IMR-90 (cell line): ENCODE measurements at places on chromosomes 5 and 9.

DNA sequence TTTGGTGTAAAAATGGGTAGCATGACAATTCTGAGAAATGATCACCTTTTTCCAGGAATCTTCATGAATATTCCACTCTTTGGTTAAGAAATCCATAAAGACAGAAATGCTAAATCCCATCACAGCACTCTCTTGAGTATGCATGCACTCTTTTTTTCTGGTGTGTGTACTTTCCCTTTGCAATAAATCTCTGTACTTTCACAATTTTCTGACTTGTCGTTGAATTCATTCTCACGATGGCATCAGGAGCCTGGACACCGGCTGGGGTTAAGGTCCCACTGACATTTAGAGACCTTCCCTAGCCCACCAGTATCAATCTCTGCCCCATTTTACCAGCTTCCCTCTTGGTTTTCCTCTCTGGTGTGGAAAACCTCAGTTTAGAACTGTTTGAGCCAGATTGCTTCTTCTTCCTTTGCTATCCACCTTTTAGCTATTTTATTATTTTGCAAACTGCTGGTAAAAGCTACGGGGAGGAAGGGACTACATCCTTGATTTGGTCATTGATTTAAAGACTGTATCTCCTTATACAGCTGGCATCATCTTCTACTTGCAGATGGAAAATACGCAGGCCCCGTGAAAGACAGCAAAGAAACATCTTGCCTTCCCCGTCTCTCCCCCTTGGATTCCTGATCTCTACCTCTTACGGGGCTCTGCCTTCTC lies 59.9 kb upstream of the ZFR start:
- DNase-seq: no peak

GRCh38 chr5:51960617-51961121 lies 577.4 kb downstream of the ISL1 start:
- DNase-seq: no peak

GRCh38 chr5:107306594-107306993 lies 364.1 kb downstream of the EFNA5 start:
- no peak for DNase-seq

- DNase-seq: no peak
These were observed 30.2 kb downstream of the CYSTM1 start for GRCh38 chr5:140205216-140205615.

DNA sequence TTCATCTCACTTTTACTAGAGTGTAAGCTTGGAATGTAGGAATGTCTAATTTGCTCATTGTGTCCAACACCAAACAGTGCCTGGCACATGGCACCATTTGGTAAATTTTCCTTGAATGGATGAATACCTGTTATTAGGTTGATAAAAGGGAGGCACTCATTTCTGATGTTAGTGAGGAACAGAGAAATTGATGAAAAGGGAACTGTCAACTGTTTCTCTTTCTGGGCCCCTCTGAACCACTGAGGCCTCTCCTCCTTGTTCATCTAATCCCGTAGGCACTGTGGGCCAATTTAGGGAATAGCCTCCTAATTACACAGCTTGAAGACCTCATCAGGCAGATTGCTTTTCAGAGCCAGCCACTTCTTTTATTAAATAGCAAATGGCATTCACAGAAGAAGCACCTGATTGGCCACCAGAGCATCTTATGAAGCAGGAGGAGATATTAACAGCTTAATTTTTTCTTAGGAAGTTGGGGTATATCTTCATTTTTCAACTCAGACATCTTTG lies 22.6 kb downstream of the MRRF start:
- DNase-seq: no peak

DNA sequence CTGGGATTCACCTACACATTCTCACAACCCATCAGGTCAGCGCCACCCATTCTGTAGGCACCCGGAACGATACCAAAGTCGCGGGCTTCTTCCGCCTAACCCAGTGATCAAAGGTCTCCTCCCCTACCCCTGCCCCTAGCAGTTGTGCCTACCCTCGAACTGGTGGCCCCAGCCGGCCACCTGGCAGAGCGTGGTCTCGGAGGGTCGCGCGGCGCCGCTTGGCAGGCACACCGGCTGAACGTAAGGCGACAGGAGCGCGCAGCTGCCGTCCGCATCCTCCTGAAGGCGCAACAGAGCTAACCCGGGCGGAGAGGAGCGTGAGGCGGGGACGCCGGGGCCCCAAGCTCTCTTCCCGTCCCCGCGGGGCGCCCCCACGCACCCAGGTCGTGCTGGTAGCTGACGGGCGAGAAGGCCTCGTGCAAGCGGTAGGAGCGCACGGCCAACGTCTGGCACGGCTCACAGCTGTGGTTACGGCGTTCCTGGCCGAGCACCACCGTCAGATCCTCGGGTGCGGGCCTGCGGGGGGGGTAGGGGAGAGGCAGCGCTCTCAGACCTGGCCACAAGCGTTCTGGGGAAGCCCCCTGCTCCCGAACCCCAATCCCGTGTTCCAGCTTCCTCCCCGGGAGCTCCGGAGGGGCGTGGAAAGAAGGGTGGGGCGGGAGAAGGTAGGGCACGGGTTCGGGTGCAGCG lies 2.8 kb upstream of the PFN3 start:
- peak; percentile 12 for DNase-seq

DNA sequence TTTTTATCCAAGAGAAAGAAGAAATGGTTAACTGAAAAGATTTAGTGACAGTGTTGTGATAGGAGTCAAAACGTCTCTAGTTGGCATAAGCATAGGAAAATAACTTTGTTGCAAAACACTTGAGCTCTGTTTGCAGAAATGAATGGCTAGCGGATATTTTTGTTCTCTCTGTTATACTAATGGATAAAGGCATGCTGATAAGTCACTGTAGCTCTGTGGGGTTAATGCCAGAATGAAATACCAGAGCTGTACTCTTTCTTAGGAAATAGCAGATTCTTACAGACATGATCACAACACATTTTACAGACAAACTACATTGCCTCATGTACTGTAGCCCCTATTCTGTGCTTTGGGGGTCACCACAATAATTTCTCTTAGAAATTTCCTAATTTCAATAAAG lies 202.8 kb downstream of the DMRTA1 start:
- peak; percentile 25 for DNase-seq

GRCh38 chr9:35903049-35903448 lies 3.0 kb upstream of the HRCT1 start:
- peak; percentile 65 for DNase-seq

- DNase-seq: peak; percentile 66
These were observed 94.5 kb upstream of the SPATA31D4 start for GRCh38 chr9:81833563-81834345.

DNA sequence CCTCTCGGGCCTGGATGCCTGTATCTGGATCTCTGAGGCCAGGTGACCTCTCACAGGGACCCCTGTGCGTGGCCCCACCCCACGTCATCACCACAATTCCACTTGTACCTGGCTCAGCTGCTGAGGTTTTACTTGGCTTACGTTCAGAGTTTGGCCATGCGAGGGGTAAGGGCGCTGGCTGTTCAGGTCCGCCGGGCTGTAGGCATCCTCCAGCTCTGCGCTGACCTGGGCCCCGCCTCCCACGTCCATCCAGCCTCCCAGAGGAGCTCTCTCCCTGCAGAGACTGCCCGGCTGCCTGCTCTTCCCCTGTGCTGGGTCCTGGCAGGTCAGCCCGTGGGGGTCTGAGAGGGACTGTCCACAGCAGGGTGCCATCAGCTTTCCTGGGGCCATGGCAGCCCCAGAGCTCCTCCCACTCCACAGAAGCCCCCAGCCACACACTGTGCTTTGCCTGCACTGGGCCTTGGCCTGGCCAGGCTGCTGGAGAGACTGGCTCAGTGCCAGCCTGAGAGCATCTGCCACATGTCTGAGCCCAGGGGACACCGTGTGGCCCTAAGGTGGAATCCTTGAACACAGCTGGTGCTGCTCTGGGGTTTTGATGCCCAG lies 43.6 kb downstream of the SLC6A3 start:
- no peak for DNase-seq

DNA sequence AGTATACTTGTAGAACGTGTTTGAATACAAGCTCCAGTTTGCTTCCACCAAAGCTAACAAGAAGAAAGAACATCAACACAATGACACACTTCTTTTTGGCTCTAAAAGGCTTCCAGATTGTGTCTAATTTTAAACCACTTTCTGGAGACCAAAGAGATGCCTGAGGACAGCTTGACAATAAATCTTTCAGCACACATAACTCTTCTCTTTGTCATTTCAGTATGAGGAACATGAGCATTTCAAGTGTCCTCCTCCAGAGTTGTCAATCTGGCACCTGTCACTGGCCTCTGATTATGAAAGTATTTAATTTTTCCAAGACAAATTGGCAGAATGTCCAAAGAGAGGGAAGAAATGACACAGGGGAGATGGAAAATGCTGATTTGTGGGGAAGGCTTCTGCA lies 79.0 kb upstream of the TLR4 start:
- no peak for DNase-seq

- DNase-seq: no peak
These were observed 435 bp downstream of the ZNF189 start for GRCh38 chr9:101398930-101399642.

DNA sequence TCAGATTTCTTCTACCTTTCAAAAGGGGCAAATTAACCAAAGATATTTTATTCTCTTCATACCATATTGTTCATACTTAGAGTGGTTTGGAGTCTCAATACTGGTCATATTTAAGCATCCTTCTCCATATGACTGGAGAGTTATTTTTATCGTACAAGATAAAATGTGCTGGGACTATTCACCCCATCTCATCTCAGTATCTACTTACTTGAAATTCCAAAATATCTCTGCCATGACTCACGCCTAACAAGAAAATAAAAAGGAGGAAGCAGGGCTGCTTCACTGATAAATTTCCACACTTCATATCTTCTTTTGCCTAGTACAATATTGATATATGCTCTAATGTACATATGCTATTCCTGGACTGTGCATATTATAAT lies 277.9 kb upstream of the CDH9 start:
- DNase-seq: peak; percentile 86

GRCh38 chr9:4491626-4491975 lies 1.3 kb downstream of the SLC1A1 start:
- no peak for DNase-seq

- no peak for DNase-seq
These were observed 20.5 kb downstream of the ELOVL7 start for GRCh38 chr5:60823574-60823973.

- no peak for DNase-seq
These were observed 336.8 kb upstream of the SLC30A5 start for GRCh38 chr5:68757006-68757405.

DNA sequence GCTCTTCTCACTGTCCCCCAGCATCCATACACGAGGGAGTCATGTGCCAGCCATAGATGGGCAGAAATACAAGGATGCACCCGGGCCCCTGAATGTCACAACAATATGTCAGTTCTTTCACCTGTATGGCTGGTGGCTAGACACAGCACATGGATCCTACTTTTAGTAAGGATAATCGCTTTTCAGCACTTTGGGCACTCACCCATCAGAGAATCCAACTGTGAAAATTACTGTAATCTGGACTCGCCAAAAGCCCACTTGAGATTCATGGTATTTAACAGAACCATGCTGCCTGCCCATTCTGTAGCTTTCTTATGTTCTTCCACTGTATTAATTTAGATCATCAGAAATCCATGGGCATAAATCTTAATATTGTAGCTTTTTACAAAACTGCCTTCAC lies 124.8 kb downstream of the FRMD3 start:
- no peak for DNase-seq

- no peak for DNase-seq
These were observed 146.6 kb downstream of the TTLL11 start for GRCh38 chr9:121946465-121946864.

GRCh38 chr9:120212853-120213200 lies 367.1 kb downstream of the CDK5RAP2 start:
- DNase-seq: no peak
